ENCODE measurements at places on chromosomes 4 and X.

DNA sequence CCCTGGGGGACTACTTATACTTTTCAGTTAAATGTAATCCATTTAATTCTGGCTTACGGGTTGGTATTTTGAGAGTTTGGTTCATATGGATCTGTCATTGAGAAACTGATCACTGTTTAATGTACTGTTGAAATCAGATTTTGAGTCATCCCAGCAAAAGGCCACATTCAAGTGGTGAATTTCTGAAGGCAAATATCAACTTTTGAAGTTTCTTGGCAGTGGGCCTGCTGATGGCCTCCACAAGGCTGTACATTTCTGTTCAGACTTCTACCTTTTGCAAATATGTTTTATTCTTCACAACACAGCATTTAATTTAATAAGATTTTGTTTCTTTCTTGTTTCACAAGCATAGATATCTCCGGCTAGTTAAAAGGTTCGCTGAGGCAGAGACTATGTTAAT, 138.7 kb downstream of the PDGFC start:
- peak; percentile 17 for DNase-seq

GRCh38 chr4:76830612-76830963, 67.4 kb downstream of the SOWAHB start:
- no peak for DNase-seq

GRCh38 chr4:143026459-143027170, 158.1 kb upstream of the USP38 start:
- DNase-seq = no peak

- peak; percentile 16 for DNase-seq
Observed at GRCh38 chrX:1249101-1249887, 19.3 kb upstream of the CSF2RA start.
